Posterior cingulate gyrus (tissue), 11 donors: ENCODE measurements at places on chromosomes 2 and 18.

DNA sequence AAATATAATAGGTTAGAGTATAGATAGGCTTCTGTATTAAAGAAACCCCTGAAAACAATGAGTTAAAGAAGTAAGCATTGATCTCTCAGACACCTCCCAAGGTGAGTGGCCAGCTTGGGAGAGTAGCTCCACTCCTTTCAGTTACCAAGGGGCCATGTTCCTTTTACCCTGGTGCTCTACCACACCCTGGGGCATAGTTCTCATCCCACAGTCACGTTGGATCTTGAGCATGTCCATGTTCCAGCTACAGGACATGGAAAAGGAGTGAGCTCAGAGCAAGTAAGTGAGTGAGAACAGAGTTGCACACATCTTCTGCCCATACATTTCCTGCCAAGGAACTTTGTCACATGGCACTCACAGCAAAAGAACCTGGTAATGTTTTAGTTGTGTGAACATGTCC, 325.9 kb upstream of the SLC39A10 start:
- DNase-seq = no peak

DNA sequence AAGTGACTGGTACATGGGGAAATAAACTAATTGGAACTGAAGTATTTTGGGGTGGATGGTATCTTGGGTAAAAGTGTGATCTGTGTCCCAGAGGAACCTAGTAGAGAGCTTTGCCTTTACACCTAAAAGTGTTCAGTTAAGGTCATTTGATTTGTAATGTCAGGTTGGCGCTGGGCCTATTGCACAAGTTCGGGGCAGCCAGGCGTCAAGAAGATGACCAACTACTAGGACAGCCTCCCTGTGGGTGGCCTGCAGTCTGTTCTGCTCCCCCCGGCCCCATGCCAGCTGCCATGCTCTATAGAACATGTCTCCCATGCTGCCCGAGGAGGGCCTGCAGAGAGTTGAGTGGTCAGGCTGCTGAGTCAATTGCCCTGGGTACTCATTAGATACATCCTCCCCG, 10.1 kb downstream of the RRM2 start:
- no peak for DNase-seq

GRCh38 chr2:163764566-163764965, 28.8 kb upstream of the FIGN start:
- DNase-seq = no peak

DNA sequence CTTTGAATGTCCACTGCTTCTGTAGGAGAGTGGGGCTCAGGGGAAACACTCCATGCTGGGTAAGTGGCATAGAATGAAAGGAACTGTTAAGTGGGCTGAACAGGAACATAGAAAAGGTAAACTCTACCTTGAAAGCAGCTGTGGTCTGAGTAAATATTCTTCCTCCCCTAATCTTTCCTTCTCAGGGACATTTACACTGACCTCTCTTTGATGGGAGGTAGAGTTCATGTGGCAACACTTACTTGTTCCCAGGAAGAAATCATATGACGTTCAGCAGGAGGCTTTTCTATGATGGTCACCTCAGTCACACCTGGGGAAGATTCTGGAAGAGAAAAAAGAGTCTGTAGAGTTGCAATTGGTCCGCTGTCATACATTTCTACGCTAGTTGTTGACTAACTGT, 10.2 kb downstream of the TPGS2 start:
- DNase-seq = no peak

DNA sequence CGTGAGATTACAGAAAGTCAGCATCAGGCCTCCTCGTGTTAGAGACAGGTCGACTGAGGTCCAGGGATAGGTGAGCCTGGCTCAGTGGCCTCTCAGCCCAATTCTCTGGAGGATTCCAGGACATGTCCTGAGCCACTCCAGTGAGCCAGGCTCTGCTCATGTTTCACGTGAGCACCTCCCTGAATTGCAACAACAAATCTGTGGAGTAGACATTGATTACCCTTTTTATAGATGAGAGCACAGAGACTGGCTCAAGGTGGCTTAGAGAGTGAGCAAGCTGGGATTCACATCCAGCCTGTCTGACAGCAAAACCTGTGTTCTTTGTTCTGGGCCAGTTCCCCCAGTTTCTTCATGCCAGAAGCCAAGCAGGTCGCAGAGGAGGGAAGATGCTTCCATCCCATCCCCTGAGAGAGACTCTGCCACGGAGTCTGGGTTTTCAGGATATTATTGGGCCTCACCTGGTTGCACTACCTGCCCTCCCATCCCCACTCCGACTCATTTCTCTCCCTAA, 46.4 kb downstream of the HS1BP3 start:
- DNase-seq = no peak

DNA sequence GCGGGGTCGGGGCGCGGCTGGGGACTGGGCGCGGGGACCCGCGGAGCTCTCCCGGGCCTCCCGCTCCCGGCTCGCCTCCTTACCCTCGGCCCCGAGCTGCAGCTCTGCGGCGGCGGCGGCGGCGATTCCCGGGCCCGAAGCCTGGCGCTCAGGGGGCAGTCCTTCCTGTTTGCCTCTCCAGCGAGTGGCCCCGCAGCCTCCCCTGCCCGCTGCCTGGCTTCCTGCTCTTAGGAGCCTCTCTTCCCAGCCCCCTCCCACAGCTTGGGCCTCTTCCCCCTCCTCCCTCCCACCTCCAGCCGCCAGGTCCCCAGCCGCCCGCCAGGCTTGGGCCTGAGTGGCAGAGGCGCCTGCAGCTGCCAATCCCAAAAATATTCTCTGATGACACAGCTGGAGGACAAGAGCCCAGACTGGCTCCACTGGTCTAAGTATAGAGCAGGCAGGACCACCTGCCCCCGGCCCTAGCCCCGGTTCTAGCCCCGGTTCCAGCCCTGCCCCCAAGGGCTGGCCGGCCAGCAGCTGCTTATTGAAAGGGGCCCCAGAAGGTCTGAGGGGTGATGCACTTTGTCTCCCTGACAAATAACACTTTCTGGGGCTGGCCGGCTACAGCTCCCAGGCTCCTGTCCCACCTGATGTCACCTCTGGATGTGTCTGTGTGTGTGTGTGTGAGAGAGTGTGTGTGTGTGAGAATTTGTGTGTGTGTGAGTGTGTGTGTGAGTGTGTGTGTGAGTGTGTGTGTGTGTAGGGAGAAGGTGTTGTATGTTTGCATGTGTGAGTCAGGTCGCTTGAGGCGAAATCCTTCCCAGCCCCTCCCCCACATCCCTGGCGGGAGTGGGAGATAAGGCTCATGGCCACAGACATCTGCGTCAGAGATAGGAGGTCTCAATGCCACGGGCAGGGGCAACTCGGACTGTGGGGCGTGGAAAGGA, at the start of gene OBSL1:
Gene OBSL1 (minus strand): TSS at position 229 of the 926 bp plus-strand sequence. CDS start 307 bp downstream, outside the sequence.
- peak; percentile 44 for DNase-seq

GRCh38 chr18:47858607-47859006, 71.9 kb downstream of the SMAD2 start:
- no peak for DNase-seq

DNA sequence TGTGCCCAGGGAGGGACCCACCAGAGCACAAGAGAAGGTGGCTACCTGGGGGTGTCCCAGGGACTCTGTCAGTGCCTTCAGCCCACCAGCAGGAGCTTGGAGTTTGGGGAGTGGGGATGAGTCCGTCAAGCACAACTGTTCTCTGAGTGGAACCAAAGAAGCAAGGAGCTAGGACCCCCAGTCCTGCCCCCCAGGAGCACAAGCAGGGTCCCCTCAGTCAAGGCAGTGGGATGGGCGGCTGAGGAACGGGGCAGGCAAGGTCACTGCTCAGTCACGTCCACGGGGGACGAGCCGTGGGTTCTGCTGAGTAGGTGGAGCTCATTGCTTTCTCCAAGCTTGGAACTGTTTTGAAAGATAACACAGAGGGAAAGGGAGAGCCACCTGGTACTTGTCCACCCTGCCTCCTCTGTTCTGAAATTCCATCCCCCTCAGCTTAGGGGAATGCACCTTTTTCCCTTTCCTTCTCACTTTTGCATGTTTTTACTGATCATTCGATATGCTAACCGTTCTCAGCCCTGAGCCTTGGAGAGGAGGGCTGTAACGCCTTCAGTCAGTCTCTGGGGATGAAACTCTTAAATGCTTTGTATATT, 14.0 kb downstream of the ITM2C start:
- no peak for DNase-seq

DNA sequence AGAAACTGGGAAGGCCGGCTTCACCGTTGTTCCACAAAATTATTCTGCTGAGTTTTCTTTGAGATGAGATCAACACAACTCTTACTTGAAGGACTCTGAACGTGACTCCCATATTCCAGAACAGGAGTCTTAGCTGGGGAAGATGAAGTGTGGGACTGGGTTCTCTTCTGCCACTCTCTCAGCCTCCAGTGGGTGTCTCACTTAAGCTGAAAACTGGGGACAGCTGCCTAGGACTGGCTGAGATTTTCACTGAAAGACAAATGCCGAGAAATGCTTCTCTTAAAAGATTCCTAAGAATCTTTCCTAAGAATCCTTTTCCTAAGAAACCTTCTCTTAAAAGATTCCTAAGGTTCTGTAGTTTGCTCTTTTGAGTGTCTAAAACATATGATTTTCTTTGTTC, 156.6 kb upstream of the LHCGR start:
- DNase-seq = no peak

DNA sequence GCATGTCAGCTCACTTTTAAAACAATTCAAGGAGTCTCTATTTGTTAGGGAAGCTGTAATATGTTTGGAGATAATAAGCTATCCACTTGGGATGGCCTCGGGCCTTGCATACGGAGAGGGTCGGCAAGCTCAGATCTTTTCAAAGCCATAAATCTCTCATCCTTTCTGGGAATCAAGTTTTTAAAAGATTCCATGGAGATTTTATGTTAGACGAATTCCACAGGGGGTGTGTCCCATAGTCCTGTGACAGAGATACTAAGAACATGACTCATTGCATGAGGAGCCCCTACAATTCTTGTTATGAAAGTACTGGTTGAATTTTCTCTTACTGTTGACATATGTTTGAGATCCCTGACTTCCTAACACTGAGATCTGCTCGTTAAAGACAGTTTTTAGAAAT, 108.7 kb downstream of the FEZ2 start:
- no peak for DNase-seq

DNA sequence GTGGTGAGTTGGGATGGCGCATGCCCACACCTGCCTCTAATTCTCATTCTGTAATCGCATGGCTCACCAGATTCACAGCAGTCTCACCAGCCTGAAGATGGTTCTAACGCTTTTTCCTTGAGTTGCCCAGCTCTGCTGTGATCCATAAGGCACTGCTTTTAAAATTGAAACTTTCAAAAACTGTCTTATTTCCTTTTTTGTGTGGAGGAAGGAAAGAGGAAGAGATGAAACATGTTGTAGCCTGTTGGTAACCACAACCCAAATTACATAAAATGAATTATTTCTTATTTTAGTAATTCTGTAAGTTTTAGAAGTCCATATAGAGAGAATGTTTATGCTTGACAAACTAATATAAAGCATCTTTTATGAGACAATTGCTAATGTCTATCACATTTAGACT, 165.4 kb downstream of the RBM43 start:
- DNase-seq = no peak

GRCh38 chr2:120669971-120670370, 65.7 kb upstream of the GLI2 start:
- DNase-seq = no peak

DNA sequence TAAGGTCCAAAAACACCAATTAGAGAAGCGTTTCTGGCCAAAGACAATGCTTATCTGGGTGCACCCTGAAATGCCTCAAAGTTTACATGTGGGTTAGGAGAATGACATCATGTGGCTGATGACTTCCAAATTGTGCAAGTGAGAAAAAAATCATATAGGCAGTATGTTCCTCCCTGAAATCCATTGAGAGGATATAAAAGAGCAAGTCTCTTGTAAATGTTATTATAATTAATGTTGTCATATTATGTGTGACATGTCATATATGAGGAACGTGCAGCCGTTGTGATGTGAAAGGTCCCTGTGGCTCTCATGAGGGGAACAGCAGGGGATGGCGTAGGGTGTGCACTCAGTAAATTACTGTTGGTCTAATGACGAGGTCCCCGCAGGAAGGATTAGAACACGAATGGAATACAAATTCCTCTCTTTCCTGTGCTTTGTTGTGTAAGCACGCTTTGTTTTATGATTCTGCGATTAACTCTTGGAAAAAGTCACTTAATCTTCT, 290.8 kb downstream of the PRKCE start:
- no peak for DNase-seq

- DNase-seq = no peak
Observed at GRCh38 chr2:113158884-113159553, 14.8 kb upstream of the PSD4 start.

GRCh38 chr2:43169099-43169945, 57.1 kb downstream of the ZFP36L2 start:
- DNase-seq = peak; percentile 69

- no peak for DNase-seq
Observed at GRCh38 chr2:105068875-105069274, 31.0 kb downstream of the MRPS9 start.

- DNase-seq = no peak
Observed at GRCh38 chr2:46798998-46799698, 116.5 kb downstream of the MCFD2 start.

DNA sequence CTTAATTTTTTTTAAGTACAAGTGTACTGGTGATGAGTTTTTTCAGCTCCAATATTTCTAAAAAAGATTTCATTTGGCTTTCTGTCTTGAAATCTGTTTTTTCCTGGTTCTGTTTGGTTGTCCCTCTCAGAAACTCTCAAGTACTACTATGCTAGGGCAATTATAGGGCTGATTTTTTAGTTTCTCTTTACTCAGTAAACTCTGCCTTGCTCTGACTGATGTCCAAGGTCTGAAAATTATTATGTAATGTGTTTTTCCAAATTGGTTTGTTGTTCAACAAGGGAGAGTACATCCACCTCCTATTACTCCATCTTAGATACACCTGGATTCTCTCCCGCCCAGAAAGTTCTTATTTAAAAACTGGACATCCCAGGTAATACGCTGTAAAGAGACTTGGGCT, 877.7 kb downstream of the CBLN2 start:
- no peak for DNase-seq

GRCh38 chr2:121066526-121066925, 218.5 kb downstream of the TFCP2L1 start:
- DNase-seq = no peak

GRCh38 chr2:109139002-109139401, 10.0 kb downstream of the SH3RF3 start:
- DNase-seq = no peak

GRCh38 chr18:62420513-62421209, 95.6 kb downstream of the TNFRSF11A start:
- no peak for DNase-seq

GRCh38 chr2:3771576-3771975, 68.2 kb downstream of the DCDC2C start:
- no peak for DNase-seq

DNA sequence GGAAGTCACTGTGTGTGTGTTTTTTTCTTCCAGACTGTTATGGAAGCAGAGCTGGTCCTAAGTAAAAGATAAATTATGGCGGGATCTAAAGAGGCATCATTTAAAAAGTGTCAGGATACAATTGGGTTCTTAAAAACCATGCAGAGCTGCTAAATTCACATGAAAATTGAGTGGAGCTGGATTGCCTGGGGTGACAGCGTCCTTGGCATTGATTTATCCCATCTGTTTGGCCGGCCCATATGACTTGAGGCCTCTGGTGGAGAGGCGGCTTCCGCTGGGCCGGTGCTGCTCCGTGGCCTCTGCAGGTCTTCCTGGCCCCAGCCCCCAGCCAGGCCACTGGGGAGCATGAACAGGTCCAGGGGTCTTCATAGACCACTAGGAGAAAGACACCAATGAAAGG, 165.5 kb downstream of the GLI2 start:
- DNase-seq = no peak
